Stimulated activated CD8-positive, alpha-beta memory T cell treated with anti-CD3 and anti-CD28 coated beads, Interleukin-12 subunit alpha, Interleukin-12 subunit beta, amount 100 ng/mL, for 1 hour (primary cell): ENCODE measurements at places on chromosomes 6 and 20.

DNA sequence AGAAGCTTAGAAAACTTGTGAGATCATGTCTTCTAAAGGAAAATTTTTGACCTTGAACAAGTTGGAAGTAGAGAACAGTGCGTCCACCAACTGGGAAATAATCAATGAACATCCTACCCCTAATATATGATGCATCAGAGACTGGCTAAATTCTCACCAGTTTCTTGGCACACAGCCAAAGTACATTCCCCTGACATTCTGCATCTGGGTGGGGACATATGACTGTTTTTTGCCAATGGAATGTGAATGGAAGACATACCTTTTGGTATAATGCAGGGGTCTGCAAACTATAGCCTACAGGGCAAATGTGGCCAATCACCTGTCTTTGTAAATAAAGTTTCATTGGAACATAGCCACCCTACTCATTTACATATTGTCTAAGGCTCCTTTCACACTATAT lies 84.7 kb downstream of the HAO1 start:
- no peak for DNase-seq

DNA sequence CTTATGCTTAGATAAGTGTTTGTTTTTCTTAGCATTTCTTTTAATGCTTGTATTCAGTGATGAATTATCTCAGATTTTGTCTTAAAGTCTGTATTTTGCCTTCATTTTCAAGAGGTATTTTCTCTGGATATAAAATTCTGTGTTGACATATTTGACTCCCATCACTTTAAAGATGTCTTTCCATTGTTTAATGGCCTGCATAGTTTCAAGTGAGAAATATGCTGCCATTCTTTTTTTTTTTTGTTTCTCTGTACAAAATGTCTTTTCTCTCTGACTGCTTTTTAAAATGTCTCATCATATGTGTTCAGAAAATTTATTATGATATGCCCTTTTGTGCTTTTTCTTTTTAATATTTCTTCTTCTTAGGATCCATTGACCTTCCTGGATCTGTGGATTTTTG lies 578.0 kb upstream of the NOX3 start:
- DNase-seq: no peak

DNA sequence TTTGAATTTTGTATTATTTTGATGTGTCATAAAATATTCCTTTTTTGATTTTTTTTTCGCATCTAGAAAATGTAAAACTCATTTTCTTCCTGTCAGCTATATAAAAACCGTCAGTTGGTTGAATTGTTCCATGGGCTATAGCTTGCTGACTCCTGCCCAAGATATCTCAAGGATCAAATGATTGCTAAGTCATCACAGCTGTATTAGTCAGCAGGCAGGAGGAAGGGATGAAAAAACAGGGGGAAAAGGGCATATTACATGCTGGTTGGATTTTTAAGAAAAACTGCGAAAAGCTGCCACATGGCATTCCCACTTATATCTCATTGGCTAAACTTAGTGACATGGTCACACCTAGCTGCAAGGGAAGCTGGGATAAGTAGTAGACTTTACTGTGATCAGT lies 569.9 kb downstream of the BCKDHB start:
- DNase-seq: no peak

DNA sequence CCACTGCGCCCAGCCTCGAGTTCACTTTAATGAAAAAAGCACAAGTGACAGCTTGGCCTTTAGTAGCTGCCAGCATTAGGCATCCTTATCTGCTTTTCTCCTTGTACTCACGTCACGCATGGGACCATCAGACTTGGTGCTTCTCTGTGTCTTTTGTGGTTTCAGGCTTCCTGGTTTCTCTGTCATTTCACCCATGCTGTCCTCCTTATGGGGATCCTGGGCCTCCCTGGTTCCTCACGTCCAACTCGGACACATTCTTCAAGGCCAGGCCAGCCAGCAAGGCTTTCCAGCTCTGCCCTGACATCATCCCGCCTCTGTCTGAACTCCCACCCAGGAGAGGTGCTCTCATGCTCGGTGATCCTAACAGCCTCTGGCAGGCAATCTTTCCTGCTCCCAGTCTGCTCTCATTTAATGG lies 83.2 kb downstream of the TIAM2 start:
- DNase-seq: no peak

DNA sequence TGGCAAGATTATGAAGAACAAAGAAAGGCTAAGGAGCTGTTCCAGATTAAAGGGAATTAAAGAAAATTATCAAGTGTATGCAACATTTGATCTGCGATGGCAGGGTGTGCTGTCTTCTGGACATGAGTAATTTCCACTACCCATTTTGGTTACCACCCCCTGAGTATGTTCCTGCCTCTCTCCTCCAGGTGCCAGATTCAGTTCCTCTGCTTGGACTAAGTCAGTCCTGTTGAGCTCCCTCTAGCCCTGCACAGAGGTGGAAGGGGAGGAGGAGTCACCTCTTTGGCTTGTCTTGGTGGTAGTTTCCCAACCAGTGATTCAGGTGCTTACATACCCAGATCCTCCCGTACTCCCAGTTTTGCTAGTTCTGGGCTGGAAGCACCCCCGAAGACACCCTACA lies 22.2 kb upstream of the SNRPB2 start:
- DNase-seq: no peak

- DNase-seq: no peak
These were observed 42.6 kb downstream of the RBM38 start for GRCh38 chr20:57433657-57434389.

DNA sequence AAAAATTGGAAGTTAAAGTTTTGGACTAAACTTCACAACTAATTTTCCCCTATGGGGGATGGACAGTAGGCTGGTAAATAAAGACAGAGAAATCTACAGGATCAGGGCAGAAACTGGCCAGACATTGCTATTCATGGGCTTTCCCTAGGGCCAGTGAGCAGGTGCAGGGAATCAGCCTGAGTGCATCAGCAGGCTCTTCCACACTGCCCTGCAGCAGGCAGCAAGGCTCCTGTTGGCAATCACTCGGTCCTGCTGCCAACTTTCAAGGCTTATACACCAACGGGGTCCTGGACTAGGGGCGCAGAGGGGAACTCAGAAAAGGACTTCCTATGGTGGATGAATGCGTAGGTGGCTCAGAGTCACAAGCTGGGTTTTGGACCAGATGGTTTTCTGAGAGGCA lies 59.8 kb upstream of the NHSL1 start:
- no peak for DNase-seq
